ENCODE measurements at places on chromosomes 12 and 14.

DNA sequence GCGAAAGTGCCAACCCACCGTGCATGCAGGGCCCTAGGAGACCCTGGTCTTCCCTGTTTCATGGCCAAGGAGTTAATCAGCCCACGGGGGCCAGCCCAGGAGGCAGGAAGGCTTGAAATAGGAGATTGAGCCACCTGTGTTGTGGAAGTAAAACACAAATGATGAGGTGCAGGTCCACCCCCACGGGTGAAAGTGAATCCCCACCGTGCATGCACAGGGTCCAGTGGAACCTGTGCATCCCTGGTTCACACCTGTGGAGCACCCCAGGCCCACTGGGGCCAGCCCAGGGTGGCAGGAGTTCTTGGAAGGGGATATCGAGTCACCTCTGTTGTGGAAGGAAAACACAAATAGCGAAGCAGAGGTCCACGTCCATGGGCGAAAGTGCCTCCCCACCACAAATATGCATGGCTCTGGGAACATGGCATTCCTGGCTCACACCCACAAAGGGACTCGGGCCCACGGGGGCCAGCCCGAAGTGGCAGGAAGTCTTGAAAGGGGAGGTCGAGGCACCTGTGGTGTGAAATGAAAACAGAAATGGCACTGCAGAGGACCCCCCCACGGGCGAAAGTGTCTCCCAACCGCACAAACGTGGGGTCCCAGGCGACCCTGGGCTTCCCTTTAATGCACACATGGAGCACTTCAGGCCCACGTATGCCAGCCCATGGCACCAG lies 381.5 kb downstream of the ALG10 start:
- DNase-seq, result no peak

DNA sequence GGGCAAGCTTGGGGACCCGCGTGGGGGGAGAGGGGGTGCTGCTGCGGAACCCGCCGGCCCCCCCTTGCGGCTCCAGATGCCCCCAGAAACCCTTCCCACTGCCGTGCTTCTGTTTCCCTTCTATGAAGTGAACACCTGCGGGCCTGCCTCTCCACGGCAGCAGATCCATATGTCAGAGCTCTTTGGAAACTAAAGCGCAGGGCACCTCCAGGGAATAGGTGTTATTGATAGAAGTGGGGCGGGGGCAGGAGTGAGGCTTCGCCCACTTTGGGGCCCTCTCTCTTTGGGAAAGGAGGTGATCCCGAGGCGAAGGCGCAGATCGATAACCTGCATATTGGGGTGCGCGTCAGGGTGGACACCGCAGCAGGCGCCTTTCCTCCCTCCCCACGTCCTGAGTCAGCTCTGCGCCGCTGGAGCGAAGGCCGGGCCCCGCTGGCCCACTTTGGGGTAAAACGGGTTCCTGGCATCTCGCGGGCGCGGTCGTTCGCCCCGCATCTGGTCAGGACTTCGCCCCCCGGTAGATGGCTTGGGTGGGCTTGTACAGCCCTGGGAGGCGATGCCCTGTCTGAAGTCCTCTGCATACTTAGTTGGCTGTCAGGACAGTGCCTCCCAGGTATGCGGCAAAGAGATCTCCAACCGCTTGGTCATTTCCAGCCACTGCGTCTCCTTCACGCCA lies 524 bp downstream of the KMT5A start:
- DNase-seq, result no peak

GRCh38 chr12:86959766-86960458 lies 703.7 kb upstream of the MGAT4C start:
- DNase-seq, result no peak

GRCh38 chr14:97413022-97413539 lies 615.9 kb downstream of the VRK1 start:
- no peak for DNase-seq

GRCh38 chr14:103703433-103704385 lies 11.5 kb downstream of the XRCC3 start:
- no peak for DNase-seq

- no peak for DNase-seq
These were observed 115.0 kb downstream of the TPH2 start for GRCh38 chr12:72053604-72054003.

DNA sequence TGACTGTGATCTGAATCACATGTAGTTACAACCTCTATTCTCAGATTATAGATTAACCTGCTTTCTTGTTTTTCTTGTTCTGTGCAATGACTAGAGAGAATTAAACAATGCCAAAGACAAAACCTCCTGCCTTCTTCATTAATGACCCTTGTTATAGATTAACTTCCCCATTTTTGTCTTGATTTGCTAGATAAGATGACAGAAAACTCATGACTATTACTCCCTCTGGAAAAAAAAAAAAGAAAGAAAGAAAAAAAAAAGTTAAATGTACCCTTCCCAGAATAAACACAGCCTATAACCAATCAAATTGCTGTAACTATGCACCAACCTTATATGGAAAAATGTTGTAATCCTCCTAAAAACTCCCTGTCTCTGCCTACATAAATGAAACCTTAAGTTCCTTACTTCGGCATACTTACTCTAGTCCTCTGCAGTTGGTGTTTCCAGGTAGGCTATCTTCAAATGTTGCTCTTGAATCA lies 41.1 kb upstream of the PCED1B start:
- no peak for DNase-seq

- no peak for DNase-seq
These were observed 22.4 kb upstream of the MARK3 start for GRCh38 chr14:103362780-103363179.

GRCh38 chr12:25771041-25771440 lies 187.4 kb upstream of the RASSF8 start:
- DNase-seq, result no peak

GRCh38 chr12:16515666-16516065 lies 90.3 kb downstream of the LMO3 start:
- DNase-seq, result no peak

GRCh38 chr14:55746558-55746957 lies 166.6 kb downstream of the KTN1 start:
- DNase-seq, result no peak

DNA sequence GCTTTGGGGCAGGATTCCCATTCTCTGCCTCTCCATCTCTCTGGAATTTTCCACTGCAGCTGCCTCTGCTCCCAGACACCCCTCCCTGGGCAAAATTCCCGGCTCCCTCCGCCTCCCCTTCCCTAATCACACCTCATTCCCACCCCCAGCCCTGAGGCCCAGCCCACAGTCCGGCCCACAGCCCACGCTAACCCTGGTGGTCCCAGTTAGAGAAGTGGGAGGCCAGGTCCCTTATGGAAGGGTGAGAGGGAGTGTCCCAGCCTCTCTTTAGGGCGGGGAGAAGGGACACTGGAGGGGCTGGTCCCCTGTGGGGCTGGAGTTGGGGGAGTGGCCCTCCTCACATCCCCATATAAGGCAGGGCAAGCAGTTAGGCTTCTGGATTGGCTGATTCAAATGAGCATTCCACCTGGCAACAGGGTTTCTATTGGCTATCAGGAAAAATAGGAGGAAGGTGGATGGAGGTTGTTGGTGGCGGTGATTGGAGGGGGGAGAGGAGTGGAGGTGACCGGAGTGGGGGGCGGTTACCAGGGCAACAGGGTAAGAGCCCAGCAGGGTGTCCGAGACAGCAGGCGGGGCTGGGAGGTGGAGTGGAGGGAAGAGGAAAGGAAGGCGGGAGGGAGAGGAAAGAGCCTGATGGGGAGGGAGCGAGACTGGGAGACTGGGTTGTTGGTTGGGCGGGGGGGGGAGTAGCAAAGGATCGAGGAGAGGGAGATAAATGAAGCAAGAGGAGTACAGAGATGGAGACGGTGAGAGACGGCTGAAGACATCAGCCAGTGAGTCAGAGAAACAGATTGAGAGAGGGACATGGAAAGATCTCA lies 1.9 kb upstream of the PTMS start:
- DNase-seq, result no peak

DNA sequence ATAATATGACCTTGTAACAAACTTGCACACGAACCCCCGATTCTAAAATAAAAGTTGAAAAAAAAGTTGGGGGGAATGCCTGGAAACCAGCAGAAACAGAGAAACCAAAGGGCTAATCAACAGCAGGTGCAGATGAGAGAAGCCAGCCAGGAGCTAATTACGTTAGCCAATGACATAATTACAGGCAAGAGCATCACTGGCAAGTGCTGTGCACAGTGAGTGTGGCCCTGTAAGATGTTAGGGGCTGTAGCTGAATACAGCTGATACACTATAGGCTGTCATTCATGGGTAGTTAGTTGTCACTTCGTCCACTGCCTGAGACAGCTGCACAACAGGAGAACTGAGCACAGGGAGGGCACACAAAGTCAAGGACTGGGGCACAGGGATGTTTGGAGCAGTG lies 7.3 kb upstream of the FGF23 start:
- DNase-seq, result no peak

DNA sequence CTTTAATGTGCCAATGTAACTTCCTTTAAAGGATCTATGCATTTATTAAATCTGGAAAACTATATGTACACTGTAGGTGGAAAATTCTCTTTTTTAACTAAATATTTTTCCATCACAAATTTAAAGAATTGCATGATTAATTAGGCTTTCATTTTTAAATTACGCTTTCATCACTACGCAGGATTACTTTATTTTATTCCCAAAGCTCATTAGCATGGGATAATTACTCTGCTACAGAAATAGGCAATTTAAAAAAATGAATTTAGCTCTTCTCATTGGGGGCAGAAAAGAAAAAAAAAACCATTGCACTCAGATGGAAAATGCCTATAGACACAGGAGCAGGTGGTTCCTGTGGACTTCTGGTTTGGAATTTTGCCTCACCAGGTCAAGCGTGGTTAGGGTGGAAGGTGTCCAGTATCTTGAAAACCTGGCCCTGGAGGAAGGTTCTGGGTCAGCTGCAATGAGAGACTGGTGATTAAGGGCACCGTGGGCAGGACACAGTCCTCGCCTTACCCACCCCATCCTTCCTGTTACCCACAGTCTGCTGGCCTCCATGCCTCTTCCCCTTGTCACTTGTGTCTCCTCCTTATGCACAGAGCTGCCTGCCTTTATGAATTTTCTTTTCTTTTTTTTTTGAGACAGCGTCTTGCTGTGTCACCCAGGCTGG lies 17.3 kb upstream of the RIN3 start:
- no peak for DNase-seq

DNA sequence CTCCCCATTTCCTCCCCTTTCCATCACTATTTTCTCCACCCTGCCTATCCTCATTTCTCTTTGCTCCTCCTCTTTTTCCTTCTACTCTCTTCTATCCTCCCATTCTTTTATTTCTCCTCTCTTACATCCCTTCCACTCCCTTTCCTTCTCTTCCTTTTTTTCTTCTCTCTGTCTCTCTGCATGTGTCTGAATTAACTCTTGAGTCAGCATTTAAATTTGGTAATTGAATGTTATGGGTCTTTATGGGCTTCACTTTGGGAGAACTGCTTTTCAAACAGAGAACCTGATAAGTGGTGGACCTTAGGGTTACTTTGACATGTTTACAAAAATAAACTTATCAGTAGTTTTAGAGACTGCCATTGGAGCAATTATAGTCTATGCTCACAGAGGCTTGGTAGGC lies 992.7 kb downstream of the NRXN3 start:
- DNase-seq, result no peak

DNA sequence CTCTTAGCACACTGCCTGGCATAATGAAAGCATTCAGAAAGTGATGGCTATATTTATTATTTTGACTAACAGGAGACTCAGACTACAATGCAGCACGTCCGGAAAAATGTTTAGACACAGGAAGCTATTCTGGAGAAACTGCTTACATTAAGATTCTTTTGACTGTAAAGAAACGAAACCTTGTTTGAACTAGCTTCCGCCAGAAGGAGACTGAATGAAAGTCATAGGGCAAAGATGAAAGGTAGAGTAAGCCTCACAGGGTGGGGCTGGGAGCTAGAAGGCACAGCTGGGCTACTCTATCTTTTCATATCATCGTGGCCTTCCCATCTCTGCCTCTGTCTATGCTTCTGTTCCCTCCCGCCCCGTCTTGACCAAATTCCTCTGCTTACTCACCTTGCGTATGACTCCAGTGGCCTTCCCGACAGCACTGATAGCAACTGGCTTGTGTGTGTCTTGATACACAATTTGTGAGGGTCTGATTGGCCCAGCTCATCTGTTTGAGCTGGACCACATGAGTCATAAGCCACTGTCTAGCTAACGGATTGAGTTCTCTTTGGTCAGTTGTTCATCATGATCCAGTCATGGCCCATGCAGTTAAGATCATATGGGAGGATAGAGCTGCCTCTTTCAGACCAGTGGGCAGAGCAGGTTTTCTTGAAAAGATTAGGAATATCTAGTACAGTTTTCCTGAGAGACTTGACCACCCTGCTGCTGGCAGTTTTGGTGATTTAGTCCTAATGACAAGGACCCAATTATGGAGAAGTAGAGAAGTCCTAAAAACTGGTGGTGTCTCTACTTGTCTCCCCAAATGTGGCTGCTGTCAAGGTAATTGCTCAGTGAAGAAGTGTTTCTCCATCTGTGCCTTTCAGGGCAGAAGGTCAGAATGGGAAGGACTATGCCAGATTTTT lies 151.5 kb upstream of the SLC38A2 start:
- no peak for DNase-seq

GRCh38 chr12:39355841-39356240 lies 87.1 kb downstream of the KIF21A start:
- DNase-seq, result no peak

DNA sequence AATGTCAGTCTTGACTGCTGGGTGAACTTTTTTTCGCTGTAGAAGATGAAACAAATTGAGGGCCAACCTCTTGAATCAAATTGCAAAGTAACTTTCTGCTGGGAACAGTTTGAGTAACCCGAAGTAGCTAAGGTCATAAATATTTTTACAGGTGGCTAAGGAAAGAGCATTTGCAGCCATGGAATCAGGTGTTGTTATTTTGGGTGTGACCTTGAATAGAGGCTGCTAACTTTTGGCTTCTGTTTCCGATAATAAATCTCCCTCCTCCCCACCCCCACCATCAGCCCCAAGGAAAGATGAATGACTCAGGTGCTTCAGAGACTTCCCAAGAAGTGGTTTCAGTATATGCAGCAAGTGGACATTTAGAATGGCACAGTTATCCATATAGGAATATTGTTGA lies 571.7 kb downstream of the DIO2 start:
- no peak for DNase-seq

DNA sequence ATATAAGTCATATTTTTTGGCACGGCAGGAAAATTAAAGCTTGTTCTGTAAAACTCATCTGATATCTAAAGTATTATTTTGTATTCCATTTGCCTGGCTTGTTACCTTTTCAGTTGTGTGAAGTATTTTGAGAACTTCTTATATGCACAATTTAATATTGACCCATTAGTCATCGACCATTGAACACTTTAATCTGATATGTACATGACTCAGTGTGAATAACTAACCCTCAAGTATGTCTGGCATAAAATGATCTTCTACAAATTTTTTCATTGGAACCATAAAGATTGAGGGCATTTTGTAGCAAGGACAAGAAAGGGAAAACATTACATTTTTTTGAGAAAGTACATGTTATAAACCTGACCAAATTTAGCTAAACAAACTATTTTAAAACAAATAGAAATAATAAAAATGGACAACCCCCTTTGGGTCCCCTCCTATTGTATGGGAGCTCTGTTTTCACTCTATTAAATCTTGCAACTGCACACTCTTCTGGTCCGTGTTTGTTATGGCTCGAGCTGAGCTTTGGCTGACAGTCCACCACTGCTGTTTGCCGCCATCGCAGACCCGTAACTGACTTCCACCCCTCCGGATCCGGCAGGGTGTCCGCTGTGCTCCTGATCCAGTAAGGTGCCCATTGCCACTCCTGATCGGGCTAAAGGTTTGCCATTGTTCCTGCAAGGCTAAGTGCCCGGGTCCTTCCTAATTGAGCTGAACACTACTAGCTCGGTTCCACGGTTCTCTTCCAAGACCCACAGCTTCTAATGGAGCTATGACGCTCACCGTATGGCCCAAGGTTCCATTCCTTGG lies 118.8 kb downstream of the SLC6A15 start:
- no peak for DNase-seq

GRCh38 chr14:86533834-86534233 lies 1003.9 kb downstream of the FLRT2 start:
- no peak for DNase-seq

- no peak for DNase-seq
These were observed 12.3 kb upstream of the GNG2 start for GRCh38 chr14:51848120-51848519.
